Mesendoderm (in vitro differentiated cells): ENCODE measurements at places on chromosomes 1 and 21.

DNA sequence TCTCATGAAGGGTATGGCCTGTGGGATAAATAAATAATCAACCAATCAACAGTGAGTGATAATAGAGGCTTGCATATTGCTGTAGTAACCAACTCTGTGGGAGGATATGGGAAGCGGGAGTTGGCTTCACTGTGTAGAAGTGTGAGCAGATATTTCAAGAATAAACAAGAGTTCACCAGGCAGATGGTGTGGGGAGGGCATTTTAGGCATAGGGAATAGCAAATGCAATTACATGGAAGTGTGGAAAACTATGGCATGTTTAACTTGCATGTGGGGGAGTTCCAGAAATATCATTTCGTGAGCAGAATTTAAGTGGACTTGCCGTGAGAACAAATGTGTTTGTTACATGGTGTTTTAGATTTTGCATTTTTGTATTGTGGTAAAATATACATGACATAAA is 95.2 kb downstream of the SPATA46 start:
- no peak for DNase-seq

DNA sequence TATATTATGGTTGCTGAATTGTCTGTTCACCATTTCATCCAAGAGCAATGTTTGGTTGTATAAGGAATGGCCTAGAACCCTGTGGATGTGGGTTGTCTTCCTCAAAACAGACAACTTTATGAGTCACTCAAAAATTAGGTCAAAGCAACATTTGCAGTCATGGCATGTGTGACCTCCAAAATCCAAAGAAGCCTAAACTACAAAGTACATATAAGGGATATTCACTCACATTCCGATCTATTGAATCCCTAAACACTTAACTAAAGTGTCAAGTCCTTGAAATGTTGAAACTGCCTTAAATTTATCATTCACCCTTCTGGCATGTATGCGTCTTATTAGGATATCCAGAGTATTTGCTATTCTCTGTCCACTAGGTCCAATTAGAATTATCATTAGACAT is 491.5 kb downstream of the NUF2 start:
- no peak for DNase-seq

- DNase-seq = no peak
These were observed 47.9 kb downstream of the NPHP4 start for GRCh38 chr1:5944154-5944842.

DNA sequence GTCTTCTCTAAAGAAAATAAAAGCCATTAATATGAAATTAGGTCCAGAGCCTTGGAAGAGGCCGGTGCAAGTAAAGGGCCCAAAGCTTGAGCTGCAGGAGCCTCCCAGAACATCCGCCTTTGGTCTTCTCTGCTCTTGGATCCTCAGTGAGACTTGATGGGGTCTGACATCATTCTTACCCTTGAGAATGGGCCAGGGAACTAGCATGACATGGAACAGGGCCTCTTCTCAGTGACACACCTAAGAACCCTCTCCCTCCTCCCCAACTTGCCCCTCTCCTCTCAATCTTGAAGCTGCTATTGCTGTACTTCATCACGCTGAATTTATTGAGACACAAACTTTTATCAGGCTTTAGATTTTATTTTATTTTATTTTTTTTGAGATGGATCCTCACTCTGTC is 40.3 kb upstream of the SRSF10 start:
- DNase-seq = no peak

DNA sequence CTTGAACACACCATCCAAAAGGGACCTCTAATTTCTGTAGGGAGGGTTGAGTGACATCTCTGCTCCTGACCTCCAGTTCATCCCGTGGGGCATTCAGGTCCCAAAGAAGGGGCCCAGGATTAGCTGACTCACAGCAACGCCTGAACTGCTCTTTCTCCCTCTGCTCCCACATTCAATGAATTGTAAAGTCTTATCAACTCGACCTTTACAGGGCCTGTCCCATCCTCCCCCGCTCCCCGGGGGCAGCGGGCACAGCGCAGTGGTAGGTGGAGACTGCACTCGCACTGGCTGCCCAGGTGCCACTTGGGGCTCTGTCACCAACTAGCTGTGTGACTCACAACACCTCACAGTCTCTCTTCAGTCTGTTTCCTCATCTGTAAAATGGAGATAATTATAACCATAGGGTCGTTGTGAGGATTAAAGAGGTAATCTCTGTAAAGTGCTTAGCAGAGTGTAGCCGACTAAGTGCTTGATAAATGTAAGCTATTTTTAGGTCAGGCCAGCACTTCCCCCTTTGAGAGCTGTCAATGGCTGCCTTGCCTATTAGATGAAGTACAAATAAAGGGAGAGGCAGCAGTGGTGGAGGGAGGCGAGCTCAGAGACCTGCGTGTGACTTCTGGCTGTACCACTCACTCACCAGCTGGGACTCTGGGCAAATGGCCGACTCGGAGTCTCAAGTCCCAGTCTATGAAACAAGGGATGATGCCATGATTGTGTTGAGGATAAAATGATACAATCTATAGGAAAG is 637 bp upstream of the MYBPHL start:
- peak; percentile 43 for DNase-seq

DNA sequence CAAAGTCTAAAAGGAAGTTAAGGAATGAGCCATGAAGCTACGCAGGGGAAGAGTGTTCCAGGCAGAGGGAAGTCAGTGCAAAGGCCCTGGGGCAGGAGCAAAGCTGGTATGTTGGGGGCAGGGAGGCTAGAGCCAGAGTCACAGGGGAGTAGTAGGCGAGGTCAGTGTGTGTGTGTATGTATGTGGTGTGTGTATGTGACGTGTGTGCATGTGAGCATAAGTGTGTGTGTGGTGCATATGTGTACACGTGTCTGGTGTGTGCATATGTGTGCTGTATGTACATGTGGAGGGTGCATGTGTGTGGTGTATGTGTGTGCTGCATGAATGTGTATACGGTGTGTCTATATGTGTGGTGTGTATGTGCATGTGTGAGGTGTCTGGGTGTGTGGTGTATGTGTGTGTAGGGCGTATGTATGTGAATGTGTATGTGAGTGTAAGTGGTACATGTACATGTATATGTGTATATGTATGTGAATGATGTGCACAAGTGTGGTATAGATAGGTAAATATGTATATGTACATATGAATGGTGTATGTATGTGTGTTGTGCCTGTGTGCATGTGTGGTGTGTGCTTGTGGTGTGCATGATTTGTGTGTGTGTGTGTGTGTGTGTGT is 20.8 kb upstream of the NID1 start:
- no peak for DNase-seq
